CD4-positive, alpha-beta T cell treated with Interleukin-6 at 100 ng/mL for 8 hours (primary cell): ENCODE measurements at places on chromosomes 1 and 21.

GRCh38 chr1:5331101-5331500 lies 661.1 kb downstream of the NPHP4 start:
- DNase-seq, result no peak

DNA sequence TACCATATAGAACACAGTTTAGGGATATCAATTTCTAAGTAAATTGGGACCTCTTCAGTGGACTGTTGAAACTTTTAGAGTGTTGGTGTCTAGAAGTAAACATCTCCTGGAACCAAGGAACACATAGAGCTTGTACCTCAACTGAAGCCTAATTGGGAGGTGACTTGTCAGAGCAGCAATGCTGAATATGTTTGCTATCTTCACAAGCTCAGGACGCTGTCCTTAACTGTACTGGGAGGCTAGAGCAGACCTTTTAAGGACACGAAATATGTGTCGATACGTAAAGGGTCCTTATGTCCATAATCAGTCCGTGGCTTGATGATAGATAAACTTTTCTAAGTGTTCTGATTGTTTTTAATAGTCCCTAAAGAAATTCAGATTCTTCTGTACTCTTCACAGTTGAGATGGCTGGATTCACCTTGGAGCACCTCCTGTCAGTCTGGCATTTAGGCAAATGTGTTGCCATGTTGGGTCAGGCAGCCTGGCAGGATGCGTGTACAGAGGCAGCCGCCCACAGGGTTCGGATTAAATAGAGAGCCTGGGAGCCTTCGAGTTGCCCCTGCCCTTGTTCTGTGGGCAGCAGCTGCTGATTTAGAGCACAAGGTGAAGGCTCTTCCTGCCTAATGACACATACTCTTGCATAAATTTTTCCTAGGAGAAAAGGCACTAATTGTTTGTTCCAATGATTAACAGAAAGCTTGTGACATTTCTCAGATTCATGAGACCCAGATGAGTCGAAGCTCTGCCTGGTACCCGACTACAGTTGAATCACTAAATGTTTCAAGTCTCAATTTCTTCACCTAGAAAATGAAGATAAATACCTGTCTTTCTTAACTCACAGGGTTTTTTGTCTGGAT lies 3.6 kb downstream of the ACTN2 start:
- DNase-seq, result no peak

- no peak for DNase-seq
Measured at GRCh38 chr1:163147019-163147418, 55.7 kb downstream of the RGS5 start.

DNA sequence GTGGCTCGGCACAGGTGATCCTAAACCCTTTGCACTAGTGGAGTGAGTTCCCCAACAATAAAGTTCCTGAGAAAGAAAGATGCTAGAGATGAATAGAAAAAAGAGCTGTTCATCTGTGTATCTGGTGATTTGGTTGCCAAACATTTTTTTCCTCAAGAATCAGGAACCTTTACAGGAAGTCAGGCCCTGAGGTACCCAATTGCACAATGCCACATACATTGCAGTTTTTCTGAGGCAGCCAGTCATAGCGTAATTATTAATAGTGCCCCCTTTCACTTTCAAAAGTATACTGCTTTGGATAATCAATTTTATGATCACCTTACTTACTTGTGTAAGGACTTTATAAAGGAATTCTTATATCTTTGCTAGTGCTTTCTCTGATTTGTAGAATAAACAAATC lies 346.3 kb upstream of the POU3F1 start:
- DNase-seq, result no peak

DNA sequence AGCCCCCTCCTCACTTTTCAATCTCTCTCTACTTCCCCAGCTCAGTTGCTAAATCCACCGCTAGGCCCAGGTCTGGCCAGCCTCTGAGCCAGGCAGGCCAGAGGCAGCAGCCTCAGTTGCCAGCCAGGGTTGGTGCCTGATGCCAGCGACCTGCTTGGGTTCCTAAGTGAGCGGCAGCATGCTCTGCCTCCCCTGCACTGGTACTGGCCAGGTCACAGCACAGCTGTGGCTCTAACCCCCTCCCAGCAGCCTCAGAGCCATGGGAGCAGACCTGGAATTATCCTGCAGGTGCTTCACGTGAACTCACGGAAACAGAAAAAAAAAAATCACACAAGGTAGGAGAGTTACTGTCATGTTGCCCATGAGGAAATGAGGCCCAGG lies 82.5 kb upstream of the ATF3 start:
- DNase-seq, result no peak

DNA sequence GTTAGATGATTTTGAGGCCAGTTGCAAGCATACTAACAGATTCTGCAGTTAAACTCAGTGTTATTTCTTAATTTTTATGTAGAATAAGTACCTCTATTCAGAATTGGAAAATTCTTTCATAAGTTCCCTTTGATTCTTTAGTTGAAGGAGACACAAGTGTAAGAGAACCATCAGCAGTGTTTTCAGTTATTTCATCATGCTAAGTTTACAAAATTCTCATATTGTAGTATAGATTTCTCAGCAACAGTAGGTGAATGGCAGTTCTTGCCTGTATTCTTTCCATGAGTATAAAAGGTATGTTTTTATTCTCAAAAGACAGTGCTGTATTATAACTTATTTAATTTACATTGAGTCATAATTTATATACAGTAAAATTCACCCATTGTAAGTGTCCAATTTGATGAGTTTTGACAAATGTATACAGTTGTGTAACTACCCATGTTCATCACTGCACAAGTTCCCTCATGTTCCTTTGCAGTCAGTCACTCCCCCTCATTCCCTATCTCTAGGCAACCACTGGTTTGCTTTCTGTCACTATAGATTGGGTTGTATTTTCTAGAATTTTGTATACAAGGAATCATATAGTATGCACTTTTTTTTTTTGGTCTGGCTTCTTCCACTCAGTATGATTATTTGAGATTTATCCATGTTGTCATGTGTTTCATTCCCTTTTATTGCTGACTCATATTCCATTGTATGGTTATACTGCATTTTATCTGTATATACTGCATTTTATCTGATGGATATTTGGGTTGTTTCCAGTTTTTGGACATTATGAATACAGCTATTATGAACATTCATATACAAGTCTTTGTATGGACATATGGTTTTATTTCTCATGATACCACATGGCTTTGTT lies 3.9 kb downstream of the RPS6KC1 start:
- DNase-seq, result no peak

DNA sequence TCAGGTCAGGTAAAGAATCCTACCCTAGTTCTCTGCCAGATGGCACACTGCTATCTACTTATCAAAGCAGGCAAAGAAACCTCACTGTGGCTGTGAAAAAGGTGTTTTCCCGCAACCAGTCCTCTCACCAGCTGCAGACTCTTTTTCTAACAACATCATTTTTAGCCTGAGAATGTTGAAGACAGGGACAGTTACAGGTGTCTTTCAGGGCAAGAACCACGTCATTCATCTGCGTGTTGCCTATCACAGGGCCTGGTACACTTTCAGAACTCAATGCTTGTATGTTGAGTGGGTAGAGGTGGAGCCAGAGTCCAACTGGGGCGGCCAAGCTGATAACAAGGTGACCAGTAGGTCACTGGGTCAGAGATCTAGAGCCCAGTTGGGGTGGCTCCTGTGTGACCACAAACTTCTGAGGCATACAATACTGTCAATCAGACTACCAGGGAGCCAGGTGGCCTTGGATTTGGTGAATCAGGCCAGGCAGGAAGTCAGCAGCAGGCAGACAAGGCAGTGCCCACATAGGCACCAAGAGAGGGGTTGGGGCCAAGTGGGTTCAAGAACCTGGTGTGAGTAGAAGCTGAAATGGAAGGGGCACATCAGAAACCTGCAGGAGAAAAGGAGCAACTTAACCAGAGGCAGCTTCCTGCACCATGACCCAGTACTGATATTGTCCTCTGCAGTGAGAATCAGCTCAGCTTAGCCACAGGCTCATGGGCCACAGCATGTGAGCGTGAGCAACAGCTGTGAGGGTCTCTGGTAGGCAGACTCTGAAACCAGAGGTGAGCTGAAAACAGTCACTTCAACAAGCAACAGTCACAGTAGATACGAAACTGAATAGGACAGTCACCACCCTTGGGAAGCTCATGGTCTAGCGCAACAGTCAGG lies 123.6 kb downstream of the DTL start:
- DNase-seq, result peak; percentile 17

DNA sequence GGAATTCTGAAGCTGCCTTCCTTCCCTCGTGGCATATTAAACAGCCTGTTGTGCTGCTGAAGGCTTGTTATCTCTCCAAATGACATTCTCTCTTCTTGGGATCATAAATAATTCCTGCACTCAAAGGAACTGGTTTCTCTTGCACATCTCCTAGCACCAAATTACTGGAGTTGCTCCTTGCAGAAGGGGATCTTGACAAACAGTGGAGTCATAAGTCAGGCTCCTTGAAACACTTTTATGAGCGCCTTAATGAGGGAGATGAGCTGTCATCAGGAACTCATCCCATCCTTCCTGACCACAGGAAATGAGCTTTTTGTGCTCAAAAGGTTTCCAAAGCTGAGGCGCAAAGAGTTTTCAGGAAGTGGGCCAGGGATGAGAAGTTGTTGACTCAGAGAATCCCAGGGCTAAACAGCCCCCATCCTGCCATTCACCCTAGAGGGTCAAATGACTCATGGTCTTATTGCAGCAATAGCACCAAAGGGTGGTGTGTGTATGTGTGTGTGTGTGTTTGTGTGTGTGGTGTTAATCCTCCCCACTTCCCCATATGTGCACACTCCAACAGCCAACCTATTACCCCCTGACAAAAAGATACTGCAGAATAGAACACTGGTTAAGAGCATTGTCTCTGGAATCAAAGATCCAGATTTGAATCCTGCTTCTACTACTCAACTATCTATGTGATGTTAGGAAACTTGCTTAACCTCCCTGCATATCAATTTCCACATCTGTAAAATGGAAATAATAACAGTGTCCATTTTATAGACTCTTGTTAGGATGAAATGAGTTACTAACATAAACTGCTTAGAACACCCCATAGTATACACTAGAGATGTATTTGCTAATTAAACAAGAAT lies 2.8 kb upstream of the PHC2 start:
- DNase-seq, result no peak

DNA sequence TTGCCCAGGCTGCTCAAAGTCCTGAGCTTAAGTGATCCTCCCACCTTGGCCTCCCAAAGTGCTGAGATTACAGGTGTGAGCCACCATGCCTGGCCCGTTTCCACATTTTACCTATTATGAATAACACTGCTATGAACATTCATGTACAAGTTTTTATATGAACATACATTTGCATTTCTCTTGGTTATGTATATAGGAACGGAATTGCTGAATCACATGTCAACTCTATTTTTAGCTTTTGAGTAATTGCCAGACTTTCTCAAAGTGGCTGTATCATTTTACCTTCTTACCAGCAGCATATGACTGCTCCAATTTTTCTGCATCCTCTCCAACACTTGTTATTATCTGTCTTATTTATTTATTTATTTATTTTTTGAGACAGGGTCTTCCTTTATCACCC lies 2.7 kb downstream of the SPATA21 start:
- DNase-seq, result no peak

- no peak for DNase-seq
Measured at GRCh38 chr1:9770298-9770697, 53.5 kb downstream of the CLSTN1 start.

GRCh38 chr1:164644268-164644667 lies 85.3 kb downstream of the PBX1 start:
- no peak for DNase-seq

- DNase-seq, result no peak
Measured at GRCh38 chr1:185397183-185397582, 80.1 kb upstream of the IVNS1ABP start.

GRCh38 chr1:71792264-71792663 lies 490.1 kb downstream of the NEGR1 start:
- no peak for DNase-seq

- no peak for DNase-seq
Measured at GRCh38 chr1:216750031-216750627, 26.9 kb upstream of the ESRRG start.

DNA sequence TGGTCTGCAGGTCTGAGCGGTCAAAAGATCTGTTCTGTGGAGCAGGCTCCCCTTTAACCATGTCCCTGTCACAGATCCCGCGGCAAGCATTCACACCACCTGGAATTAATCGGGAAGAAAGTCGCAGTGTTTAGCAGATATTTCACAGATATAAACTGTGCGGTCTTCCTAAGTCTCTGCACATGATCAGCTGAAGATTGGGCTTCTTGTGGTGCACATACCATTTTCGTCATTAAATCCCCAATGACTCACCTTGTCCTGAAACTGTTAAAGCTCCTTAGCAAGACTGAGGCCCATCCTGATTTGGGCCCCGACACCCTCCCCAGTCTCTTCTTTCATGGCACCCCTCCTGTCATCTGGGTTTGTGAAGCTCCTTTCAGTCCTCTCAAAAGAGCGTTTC lies 158.8 kb downstream of the KIF26B start:
- no peak for DNase-seq

DNA sequence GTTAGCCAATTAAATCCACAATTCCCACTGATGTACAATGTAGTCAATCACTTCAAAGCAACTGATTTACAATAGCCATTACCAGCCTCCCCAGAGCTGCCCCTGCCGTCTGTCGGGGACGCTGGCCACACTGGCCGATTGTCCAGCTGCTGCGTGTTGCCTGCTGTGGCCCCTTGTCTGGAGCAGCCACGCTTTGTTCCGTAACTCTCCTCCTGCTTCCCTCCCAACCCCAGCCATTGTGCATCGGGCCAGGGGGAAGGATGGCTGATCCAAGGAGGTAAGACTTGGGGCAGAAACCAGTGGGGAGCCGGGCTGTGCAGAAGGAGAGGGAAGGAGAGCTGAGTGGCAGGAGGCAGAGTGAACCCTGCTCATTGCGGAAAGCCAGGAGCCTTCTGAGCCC lies 83.6 kb upstream of the LYST start:
- no peak for DNase-seq

GRCh38 chr1:220113136-220113695 lies 19.3 kb downstream of the IARS2 start:
- DNase-seq, result peak; percentile 43

GRCh38 chr1:198196630-198197029 lies 39.8 kb downstream of the NEK7 start:
- no peak for DNase-seq

- DNase-seq, result no peak
Measured at GRCh38 chr21:41295721-41296254, 20.8 kb upstream of the FAM3B start.

DNA sequence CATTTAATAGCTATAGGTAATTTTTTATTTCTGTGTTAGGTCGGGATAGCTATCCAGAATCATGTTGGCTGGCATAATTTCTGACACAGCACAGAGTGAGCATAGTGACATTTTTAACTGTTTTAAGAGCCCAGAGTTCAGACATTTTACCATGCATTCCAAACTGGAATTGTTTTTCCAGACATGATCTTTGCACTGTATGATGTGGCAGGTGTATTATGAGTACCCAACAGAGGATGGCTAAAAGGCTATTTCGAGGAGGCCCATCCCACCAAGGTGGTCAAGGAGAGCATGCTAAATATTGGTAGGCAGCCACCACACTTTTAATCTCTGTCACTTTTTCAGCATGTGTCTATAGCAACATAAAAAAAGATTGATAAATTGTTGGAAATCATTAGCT lies 137.3 kb upstream of the ST6GALNAC5 start:
- DNase-seq, result no peak

GRCh38 chr1:209651138-209651587 lies 1.1 kb downstream of the LAMB3 start:
- DNase-seq, result peak; percentile 53

- no peak for DNase-seq
Measured at GRCh38 chr1:57229076-57229475, 194.8 kb downstream of the DAB1 start.

- no peak for DNase-seq
Measured at GRCh38 chr1:240985081-240985480, 371.9 kb downstream of the RGS7 start.

- no peak for DNase-seq
Measured at GRCh38 chr1:203665993-203666392, 39.4 kb downstream of the ATP2B4 start.

- DNase-seq, result no peak
Measured at GRCh38 chr1:228837817-228838716, 102.8 kb downstream of the RHOU start.
